HFF-Myc (cell line): ENCODE measurements at places on chromosomes 11 and 22.

- DNase-seq = no peak
Observed at GRCh38 chr11:8732748-8733241, 50.2 kb downstream of the RPL27A start.

DNA sequence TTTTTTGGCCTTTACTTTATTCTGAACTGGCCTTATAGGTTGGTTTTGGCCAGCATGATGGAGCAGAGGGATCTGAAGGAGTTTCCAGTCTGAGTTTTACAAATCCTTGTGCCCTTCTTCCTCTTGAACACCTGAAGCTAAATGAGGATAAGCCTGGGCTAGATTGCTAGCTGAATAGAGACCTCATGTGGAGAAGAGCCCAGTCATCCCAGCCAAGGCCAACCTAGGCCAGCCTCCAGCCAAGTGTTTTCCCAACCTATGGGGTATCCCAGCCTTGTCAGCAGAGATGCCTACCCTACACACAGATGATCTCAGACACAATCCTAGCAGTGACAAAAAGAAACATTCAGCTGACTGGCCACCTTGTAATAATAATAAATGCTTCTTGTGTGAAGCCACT, 966 bp upstream of the CASP12 start:
- DNase-seq = no peak

GRCh38 chr11:92536883-92537282, 312.3 kb downstream of the FAT3 start:
- no peak for DNase-seq

- no peak for DNase-seq
Observed at GRCh38 chr11:96091476-96091875, 167.6 kb upstream of the MTMR2 start.

DNA sequence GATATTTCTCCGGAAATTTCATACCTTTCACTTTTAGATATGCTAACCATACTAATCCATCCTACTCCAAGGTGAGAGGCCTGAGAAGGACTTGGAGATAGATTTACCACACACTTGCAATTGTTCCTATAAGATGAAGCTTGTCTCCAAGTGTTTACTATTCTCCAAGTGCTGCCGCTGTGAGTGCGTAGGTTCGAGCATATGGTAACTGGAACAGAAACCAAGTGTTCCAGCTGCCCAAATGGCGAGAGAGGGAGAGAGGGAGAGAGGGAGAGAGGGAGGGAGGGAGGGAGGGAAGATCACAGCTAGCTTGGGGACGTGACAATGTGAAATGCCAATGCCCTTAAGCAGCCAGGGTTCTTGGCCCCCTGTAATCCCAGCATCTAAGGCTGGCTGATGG, 21.5 kb downstream of the ASCC2 start:
- DNase-seq = no peak
